Memory B cell (primary cell): ENCODE measurements at places on chromosomes 6 and 20.

DNA sequence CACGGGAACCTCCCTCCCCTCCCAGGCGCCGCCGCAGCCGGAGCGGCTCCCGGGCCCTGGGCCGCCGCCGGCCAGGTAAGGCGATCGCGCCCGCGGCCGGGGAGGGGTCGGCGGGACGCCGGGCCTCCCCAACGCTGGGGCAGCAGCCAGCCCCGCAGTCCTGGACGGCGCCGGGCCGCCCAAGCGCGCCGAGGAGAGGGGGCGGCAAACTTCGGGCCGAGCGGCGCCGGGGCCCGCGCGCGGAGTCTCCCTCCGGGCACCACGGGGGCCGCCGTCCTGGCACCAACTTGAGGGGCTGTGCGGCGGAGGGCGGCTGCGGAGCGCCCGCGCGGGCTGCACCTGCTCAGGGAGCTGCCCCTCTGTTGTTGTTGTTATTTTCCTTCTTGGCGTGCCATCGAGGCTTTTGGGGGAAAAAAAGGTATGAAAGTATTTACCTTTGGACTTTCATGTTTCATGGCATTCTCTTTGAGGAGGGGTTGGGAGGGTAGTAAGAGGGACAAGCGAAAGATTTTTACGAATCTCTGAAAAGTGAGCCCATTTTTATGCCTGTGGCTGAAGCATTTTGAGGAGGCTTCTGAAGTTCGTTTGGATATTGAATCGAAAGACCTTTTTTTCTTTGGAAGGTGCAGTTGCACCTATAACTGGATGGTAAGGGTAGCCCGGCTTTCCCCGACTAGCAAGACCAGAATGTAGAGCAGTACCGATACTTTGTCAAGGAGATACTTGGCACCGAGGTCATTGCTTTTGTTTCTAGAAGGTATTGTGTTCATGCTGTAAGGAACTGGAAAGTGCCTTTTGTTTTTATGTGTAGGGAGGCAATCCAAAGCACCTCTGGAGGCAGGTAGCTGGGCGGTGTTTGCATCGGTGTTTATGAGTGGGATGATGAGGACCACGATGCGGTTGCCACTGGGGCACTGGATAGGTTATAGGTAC lies at the start of gene RNF182:
Gene RNF182 (plus strand): TSS at position 4 of the 933 bp plus-strand sequence. CDS start 52,168 bp downstream, outside the sequence.
- peak; percentile 20 for DNase-seq

DNA sequence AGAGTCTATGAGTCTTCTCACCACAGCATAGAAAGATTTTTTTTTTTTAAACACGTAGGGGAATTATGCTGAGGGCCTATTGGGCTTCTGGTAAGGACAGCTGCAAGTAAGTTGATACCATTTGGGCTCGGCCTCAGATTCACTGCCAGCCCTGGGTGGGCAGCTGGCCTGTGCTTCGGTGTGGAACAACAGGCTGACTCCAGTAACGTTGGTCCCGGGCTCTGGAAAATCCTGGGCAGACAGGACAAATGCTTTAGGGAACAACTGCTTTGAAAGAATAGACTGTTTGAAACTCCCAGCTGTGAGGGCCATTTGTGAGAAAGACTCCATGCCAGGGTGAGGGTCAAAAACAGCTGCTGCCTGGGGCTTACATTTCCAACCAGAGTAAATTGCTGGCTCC lies 366.5 kb downstream of the QKI start:
- DNase-seq = no peak

DNA sequence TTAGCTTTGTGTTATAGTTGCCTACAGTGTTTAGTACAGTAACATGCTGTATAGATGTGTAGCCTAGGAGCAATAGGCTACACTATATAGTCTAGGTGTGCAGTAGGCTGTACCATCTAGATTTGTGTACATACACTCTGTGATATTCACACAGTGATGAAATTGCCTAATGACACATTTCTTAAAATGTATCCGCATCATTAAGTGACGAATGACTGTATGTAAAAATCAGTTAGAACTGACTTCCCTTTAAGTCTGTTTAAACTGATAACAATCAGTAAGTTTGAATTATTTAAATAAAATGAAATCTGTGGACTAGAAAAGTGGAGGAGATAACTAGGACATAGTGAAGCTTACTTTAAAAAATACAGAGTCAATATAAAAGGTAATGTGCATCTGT lies 176.1 kb downstream of the CDKAL1 start:
- no peak for DNase-seq

DNA sequence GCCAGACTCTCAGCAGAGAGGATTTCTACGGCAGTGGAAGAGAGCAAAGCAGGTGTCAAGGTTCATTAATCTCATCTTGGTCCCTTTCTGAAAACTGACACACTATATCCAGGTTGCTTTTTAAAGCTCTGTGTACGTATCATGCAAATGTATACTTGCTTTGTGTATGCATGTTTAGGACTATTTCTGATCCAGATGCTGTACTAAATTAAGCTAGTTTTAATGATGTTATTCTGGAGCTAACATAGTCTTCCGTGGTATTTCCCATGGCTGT lies 59.2 kb upstream of the SNX9 start:
- DNase-seq = no peak

- no peak for DNase-seq
These were observed 64.9 kb downstream of the YTHDF1 start for GRCh38 chr20:63150911-63151531.

DNA sequence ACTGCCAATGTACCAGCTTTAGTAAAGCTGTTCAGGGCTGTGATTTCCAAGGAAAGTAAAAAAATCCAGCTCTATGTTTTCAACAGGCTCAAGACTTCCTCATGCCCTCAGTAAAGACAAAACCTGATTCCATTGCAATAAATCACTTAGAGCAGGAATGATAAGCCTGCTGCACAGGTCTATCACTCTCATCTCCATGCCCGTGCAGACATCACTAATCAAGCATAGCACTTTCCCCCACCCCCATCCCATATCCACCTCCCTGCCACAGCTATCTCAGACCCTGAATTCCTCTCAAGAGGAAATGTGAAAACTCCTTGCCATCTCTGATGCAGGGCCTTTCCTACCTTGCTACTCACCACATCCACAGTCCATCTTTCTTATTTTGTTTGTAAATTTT lies 554.9 kb downstream of the MAFB start:
- no peak for DNase-seq

DNA sequence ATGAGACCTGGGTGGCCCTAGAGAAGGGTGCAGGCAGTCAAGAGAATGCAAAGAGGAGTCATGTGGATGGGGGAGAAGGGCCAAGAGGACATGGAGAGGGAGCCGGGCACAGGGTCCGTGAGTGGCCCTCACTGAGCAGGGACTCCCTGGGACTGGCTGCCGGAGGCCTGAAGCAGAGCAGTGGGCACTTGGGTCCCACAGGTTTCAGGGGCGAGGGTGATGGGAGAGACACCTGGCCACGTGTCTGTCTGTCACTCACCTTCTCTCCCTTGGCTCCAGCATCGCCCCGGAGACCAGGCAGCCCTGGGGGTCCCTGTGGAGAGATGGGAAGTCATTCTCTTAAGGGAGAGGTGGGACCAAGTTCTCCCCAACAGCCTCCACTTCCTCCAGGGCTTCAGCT lies 25.5 kb downstream of the COL11A2 start:
- DNase-seq = no peak

DNA sequence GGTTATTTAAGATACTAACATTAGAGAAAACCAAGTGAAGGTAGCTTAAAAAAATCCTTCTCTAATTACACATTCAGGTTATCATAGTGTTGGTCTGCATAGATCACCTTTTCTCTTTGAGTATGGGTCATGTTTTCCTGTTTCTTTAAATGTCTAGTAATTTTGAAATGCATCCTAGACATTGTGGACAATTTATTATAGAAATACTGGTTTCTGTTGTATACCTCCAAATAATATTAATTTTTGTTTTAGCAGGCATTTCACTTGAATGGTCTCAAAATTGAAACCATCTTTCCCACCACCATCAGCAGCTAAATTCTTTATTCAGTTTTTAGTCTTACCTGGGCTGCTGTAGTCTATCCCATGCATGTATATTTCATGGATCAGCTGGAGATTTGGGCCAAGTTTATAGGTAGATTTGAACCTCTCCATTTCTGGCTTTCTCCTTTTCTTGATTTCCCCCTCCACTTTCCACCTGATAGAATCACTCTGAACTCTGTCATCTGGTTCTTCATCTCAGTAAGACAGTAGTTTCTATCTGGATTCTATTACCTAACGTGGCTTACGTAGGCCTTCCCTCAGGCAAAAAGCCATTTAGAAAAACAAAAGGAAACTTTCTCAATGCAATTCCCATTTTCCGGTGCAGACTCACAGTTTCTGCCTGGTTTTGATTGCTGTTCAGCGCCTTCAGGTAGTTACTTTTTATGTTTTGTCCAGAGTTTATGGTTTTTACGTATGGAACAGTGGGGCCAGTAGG lies 52.3 kb downstream of the ZFAND3 start:
- DNase-seq = no peak

DNA sequence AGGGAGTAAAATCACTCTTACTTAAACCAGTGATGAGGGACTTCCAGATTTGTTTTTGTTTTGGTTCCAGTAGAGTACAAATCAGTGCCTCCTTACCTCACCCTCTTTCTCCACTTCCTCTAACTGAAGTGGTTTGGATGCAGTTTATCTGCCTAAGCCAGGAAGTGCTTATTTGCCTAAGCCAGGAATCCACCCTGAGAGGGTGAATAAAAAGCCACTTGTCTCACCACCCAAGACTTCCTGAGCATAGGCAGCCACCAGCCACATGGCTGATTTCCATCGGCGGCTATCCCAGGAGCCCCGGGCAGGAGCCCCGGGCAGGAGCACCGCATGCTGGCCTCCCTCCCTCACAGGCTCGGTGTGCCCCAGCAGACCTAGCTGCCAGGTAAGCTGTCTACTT lies 12.0 kb downstream of the LRP11 start:
- peak; percentile 57 for DNase-seq

GRCh38 chr6:32945953-32946352 lies 5.1 kb upstream of the HLA-DMB start:
- no peak for DNase-seq

DNA sequence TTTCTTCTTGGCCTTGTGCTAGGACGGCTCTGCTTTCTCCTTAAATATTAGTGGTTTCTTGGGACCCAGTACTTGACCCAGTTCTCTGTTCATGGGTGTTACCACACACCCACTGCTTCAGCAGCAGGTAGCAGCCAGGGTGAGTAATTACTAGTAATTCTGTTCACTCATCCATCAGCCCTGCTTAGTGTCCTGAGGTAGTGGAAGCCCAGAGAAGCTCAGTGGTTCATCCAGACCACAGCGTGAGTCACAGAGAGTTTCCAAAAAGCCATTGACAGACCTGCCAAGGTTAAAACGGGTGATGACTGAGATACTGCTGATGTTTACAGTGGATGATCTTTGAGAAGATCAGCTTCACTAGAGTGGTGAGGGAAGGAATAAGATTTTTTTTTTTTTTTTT lies 51.7 kb upstream of the HINT3 start:
- DNase-seq = no peak

GRCh38 chr20:62537649-62538292 lies 62.0 kb upstream of the GATA5 start:
- DNase-seq = no peak

DNA sequence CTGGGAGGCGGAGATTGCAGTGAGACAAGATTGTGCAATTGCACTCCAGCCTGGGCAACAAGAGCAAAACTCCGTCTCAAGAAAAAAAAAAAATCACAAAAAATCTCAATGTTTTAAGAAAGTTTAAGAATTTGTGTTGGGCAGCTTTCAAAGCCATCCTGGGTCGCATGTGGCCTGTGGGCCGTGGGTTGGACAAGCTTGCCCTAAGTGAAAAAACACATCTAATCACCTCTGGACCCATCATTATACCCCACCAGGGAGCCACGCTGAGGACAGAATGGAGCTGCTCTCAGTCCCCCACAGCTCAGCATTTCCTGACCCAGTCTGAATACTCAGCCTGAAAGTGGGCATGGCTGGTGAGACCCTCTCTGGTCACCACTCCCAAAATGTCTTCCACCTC lies 129.3 kb downstream of the PRND start:
- no peak for DNase-seq

DNA sequence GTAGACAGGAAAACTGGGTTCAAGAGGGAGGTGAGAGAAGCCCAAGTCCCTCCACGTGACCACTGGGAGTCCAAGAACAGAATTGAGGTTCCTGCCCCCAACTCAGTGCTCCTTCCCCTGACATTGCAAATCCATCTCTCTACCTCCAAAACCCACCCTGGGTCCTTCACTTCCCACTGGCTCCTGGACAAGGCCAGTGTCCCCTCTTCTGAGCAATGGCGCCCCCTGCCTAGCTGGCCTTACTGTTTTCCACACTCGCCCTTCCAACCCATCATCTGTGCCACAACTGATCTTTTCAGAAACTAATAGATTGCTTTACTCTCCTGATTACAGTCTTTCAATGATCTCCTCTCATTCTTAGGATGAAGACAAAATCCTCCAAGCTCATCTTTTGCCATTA lies 200.3 kb downstream of the ANKRD60 start:
- no peak for DNase-seq

- DNase-seq = no peak
These were observed 132.5 kb downstream of the OLIG3 start for GRCh38 chr6:137361701-137362100.

- DNase-seq = no peak
These were observed 15.0 kb upstream of the DSE start for GRCh38 chr6:116355796-116356195.

- no peak for DNase-seq
These were observed 86.9 kb upstream of the FRMD1 start for GRCh38 chr6:168165891-168166290.

DNA sequence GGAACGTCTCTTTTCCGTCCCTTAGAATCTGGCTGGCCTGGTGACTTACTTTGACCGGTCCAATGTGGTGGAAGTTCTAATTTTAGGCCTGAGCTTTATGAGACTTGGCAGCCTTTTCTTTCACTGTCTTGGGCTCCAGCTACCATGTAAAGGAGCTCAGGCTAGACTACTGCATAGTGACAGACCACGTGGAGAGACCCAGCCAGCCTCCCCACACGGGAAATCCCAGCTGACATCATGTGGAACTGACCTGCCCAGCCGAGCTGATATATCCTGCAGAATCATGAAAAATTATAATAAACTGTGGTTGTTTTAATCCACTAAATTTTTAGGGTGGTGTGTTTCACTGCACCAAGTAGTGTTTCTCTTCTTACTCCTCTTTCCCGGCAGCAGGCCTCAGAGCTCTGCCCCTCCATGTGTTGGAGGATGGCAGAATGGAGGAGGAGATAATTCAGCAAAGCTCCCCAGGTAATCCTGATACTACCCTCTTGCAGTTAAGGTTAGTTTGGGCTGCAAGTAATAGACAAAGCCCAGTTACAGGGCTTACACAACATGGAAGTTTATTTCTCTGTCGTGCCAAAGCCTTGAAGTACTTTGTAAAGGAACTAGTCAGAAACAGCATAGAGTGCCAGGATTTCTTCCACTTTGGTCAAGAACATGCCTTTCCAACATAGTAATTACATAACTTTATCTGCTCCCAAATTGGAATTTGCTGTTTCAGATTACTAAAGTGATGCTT lies 87.5 kb downstream of the SH3BGRL2 start:
- no peak for DNase-seq
